ENCODE measurements at places on chromosomes 3 and 15.

- H3K27ac ChIP-seq = no peak overlapping the region
- H3K4me3 ChIP-seq = no peak overlapping the region
- no peaks in the 10 kb centered on the region for H3K4me1 ChIP-seq
- H3K36me3 ChIP-seq = no peaks in the 10 kb centered on the region
- H3K27me3 ChIP-seq = no peaks in the 10 kb centered on the region
- DNase-seq = no peak
These were observed 40.1 kb downstream of the TRIM42 start for GRCh38 chr3:140717921-140718320.

GRCh38 chr15:78828920-78829319 is 17.7 kb upstream of the ADAMTS7 start:
- H3K4me3 ChIP-seq = no peak overlapping the region
- no peaks in the 10 kb centered on the region for H3K36me3 ChIP-seq
- H3K27ac ChIP-seq = no peak overlapping the region
- peaks cover 10% of the 10 kb centered on the region for H3K4me1 ChIP-seq

GRCh38 chr3:126157083-126157768 is 23.2 kb downstream of the ALDH1L1 start:
- no peak overlapping the region for H3K4me3 ChIP-seq
- no peak overlapping the region for H3K27ac ChIP-seq
- H3K4me1 ChIP-seq = peaks cover 4% of the 10 kb centered on the region
- DNase-seq = no peak

DNA sequence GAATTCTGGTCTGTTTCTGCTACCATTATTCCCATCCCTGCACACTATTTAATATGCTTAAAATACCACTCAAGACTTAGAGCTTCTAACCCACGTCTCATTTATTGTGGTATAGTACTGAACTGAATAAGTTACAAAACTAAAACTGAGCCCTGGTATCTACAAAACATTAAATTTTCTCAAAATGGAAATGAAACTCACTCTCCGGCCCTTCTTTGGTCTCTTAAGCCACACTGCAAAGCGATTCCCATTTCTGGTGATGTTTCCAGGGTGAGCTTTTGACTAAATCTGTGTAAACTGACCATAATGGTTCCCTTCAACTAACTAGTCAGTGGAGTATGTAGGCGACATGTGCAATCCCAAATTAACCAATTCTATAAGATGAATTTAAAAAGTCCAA is 18.6 kb downstream of the KPNA4 start:
- H3K27ac ChIP-seq = no peak overlapping the region
- H3K4me3 ChIP-seq = no peak overlapping the region
- peaks cover 33% of the 10 kb centered on the region for H3K4me1 ChIP-seq
- DNase-seq = no peak
- H3K27me3 ChIP-seq = no peaks in the 10 kb centered on the region
- H3K36me3 ChIP-seq = no peaks in the 10 kb centered on the region

DNA sequence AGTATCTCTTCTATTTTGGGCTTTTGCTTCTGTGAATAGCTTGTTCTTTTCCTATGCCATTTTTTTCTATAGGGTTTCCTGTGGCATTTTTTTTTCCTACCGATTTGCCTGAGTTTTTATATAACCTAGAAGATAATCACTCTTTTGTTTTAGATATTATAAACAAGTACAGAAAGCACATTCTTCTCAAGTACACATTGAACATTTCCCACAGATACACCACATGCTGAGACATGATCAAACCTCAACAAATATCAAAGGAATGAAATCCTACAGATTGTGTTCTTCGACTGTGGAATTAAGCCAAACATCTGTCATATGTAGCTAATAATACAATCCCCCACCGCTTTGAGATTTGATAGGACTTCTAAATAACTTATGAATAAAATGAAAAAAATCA is 9.1 kb upstream of the FEM1B start:
- H3K27ac ChIP-seq = no peak overlapping the region
- peaks cover 4% of the 10 kb centered on the region for H3K4me1 ChIP-seq
- H3K36me3 ChIP-seq = no peaks in the 10 kb centered on the region
- no peak overlapping the region for H3K4me3 ChIP-seq
- no peaks in the 10 kb centered on the region for H3K27me3 ChIP-seq
- DNase-seq = no peak
